ENCODE measurements at places on chromosomes 6 and 20.
A peak's percentile ranks its signal among the peaks of the same experiment; 100 is the strongest.

GRCh38 chr6:157411368-157411767 lies 30.4 kb downstream of the ZDHHC14 start:
- DNase-seq = no peak

DNA sequence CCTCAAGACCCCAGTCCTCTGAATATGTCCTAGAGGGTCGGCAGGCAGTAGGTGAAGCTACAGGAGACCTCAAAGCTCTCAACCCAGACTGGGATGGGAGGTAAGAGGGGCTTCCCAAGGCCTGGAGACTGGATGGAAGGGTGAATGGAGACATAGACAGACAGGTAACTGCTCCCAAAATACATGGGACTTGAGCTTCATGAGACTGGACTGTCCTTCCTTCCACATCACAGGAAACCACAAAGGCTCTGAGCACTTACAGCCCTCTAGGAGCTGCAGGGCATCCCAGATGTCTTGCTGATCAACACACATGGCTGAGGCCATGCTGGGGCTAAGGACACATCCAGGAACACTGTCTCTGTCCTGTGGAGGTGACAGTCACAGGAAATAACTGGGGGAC lies 11.6 kb downstream of the HSPA12B start:
- DNase-seq = no peak

- no peak for DNase-seq
Observed at GRCh38 chr20:17690144-17690543, 8.1 kb upstream of the RRBP1 start.

- no peak for DNase-seq
Observed at GRCh38 chr6:67759001-67759400, 876.1 kb upstream of the ADGRB3 start.

DNA sequence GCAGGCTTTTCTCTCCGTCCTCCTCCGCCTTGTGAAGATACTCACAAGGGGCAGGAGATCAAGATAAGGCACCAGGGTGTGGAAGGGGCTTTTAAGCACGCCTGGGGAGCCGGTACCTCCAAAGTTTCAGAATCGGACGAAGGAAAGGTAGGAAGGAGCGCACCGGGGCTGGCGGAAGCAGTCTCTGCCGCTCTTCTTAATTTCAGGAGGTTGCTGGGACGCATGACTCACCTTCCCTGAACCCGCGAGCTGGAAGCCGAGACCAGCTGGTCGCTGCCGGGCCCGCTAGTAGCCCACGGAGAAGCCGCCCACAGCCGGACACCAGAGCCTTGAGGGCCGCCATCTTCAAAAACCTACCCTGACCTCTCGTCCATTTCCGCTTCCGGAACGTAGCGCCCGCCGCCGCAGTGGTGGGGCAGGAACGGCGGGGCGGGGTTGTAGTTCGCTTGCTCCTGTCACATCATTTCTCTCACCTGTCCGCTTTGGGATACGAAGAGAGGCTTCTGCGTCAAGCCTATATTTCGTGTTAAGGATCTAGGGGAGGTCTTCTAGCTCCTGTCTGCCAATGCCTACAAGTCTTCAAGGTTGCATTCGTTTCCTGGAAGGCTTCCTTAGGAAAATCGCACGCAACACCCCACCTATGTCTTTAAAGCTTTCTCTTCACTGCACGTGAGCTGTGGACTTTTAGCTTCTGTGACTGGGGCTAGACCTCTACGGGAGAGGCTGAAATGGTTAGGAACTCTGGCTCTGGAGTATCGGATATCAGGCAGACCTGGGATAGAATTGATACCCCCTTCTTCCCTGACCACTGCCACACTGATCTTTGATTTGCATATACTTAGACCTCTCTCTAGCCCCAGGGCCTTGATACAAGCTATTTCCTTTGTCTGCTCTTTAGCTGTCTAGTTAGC lies at the start of gene MRPS18A:
Gene MRPS18A, minus strand, starts transcription at position 355 of the 911 bp plus-strand sequence. Its CDS starts 12 bp downstream, at position 343.
- DNase-seq = peak; percentile 81

GRCh38 chr6:119960036-119960435 lies 610.5 kb upstream of the MAN1A1 start:
- DNase-seq = no peak

- DNase-seq = no peak
Observed at GRCh38 chr6:137848672-137849071, 18.4 kb upstream of the TNFAIP3 start.

GRCh38 chr20:64138276-64138815 lies 25.9 kb upstream of the MYT1 start:
- DNase-seq = peak; percentile 3

- DNase-seq = no peak
Observed at GRCh38 chr20:11375966-11376365, 541.7 kb upstream of the BTBD3 start.

GRCh38 chr20:40101560-40101959 lies 587.5 kb downstream of the MAFB start:
- no peak for DNase-seq

- DNase-seq = no peak
Observed at GRCh38 chr6:45946352-45946751, 69.3 kb downstream of the CLIC5 start.

DNA sequence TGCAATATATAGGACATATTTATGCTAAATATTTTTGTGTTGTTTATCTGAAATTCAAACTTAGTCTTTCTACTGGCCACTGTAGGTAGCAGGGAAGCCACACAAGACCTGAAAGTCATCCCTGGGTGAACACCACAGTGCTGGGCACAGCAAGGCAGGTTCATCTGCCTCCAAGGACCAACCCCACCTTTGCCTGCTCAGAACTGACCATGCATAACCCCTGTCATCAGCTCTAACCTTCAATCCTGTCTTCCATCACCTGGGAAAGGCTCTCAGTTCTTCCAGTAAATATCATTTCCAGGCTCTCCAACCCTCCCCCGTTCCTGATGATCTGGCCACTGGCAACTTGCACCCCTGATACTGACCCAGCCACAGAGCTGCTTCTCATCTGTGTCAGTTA lies 32.7 kb upstream of the CST7 start:
- DNase-seq = no peak

DNA sequence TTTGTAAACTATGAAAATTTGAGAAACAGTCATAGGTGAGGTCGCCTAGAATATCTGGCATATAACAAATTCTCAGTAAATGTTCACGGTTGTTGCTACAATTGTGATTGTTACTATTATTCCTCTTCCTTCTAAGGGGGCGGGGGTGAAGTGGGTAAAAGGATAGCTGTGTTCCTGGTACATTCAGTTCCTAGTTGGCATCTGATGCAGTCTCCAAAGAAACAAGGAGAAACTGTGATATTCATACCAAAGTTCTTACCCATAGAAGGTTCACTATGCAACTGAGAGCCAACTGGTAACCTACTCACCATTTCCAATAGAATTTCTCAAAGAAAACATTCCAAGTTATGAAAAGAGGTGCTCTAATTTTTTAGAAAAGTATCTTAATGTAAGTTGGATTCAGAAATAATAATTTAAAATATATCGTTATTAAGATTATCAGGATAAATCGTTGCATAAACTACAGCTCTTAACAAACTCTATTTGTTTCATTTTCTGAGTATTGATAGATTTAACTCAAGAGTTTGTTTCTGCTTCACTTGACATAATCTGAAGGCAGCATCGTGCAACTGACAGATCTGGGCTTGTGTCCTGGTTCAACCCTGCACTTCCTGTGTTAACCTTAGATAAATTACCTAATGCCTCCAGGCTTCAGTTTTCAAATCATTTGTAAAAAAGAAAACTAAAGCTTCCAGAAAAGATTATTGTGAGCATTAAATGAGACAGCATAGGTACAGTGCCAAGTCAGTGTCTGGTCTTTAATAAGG lies 13.3 kb upstream of the MAP7 start:
- DNase-seq = no peak

- peak; percentile 33 for DNase-seq
Observed at GRCh38 chr6:4941782-4942672, 61.8 kb downstream of the RPP40 start.

- DNase-seq = no peak
Observed at GRCh38 chr20:52859156-52859876, 112.8 kb upstream of the TSHZ2 start.

DNA sequence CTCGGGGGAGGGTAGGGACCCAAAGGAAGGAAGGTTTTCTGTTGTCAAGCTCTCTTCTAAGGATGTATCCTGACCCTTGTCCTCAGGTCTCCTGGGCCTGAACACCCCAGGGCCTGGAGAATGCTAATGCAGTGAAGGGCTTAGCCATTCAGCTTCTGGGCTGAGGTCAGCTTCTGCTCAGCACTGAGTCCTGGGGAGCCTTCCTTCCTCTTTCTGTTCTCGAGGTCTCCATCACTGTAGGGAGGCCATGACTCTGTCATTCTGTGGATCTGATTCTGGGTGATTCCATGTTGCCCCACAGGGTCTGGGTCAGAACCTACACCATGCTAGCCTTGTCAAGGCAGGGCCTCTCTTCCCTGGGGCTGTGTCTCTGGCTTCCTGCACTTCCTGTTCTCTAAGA lies 712.7 kb downstream of the DHX35 start:
- DNase-seq = no peak

DNA sequence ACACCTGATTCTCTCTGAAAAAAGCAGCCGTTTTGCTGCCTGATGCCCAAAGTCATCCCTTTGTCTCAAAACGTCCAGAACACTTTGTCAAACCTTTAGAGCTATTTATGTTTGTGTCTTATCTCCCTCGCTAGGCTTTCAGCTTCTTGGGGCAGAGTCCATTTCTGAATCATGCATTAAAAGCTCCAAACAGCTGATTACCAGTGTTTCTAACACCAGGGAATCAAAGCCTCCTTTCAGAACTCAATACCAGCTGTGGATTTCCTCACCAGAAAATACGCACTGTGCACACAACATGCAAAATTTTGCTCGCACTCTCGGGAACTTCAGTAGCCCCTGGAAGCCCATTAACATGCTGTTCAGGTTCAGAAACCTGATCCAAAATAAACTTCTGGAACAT lies 333.3 kb downstream of the HACE1 start:
- no peak for DNase-seq
